Lower lobe of right lung (tissue), 2 donors: ENCODE measurements at places on chromosomes 12 and 14. TPM values are rescaled to one million over a fixed set of nuclear protein-coding genes. Genes with fewer than 3 reads are reported as not detected.

- no peak for DNase-seq
Observed at GRCh38 chr12:51976376-51977160, 25.1 kb downstream of the ACVR1B start.

DNA sequence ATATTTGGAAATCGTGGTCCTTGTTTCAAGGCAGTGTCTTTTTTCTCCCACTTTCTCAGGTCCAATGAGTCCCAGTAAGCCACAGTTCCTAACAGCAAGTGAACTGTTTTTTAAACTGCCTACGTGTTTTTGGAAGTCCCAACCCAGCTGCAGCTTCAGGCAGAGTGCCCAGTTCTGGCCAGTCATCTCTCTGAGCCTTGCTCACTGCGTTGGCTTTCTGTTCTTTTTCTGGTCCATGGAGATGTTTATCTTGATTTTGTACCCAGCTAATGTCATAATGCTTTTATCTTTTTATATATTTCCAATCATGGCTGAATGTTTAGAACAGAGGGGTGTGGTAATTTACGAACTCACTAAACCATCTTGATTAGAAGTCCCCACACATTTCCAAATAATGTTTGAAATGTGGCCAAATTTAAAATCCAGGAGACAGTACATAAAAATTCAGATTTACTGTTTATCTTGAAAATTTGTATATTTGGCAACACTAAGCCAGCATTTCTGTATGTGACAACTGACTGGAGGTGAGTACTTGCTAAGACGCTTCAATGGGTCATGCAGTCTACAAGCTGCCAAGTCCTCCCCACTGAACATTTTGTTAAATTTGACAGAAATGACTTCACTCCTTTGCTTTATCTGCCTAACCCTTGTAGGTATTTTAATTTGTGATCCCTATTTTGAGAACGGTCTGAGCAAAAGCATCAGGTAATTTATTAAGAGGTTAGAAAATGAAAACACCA is 46.1 kb upstream of the OTOGL start:
- DNase-seq, result peak; percentile 44

Gene ADAMTS20
- total RNA-seq, result not detected

- DNase-seq, result peak; percentile 32
Observed at GRCh38 chr14:104280085-104280901, 141.9 kb downstream of the KIF26A start.

Gene SERPINA9
- not detected for total RNA-seq
